Activated CD8-positive, alpha-beta T cell treated with anti-CD3 and anti-CD28 coated beads, Interleukin-2, amount 10 ng/mL, durations not matched to agents 7 days and 5 days (primary cell): ENCODE measurements at places on chromosomes 6 and 20.

DNA sequence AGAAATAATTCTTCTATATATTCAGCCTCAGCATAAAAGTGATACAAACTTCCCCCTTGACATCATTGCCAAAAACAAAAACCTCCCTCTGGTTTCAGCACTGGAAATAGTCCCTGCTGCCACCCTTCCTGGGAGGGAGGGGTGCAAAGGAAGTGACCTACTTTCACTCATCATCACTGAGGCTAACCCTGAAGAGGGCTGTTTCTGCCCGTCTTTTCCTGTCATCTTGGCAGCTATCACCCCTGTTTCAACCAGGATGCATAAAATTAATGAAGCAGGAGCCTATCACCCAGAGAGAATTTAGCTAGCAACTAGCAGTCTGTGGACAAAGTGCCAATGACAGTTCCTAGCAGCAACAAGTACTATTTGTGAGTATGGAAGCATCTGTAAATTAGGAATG, 397.8 kb downstream of the LAMA2 start:
- peak; percentile 52 for DNase-seq

DNA sequence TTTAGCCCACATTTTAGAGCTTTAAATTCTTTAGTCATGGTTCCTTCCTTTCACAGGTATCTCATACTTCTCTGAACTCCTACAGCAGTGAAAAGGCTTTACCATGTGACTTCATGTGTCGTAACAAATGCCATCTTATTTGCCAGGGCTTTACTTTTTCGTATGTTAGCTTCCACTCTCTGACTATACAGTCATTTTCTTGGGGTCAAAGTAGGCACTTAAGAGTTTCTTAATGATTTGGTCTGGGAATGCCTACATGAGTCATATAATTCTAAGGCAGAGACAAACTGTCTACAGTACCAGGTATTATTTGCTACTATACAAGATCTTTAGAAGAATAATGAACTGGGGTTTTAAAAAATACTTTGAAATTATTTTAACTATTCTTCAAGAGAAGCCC, 15.0 kb downstream of the RAB23 start:
- DNase-seq, result no peak

GRCh38 chr6:121482004-121482693, 46.7 kb downstream of the GJA1 start:
- no peak for DNase-seq

- no peak for DNase-seq
Measured at GRCh38 chr20:58629215-58629580, 21.9 kb upstream of the STX16 start.

GRCh38 chr20:25372584-25373336, 17.9 kb downstream of the ABHD12 start:
- DNase-seq, result no peak

DNA sequence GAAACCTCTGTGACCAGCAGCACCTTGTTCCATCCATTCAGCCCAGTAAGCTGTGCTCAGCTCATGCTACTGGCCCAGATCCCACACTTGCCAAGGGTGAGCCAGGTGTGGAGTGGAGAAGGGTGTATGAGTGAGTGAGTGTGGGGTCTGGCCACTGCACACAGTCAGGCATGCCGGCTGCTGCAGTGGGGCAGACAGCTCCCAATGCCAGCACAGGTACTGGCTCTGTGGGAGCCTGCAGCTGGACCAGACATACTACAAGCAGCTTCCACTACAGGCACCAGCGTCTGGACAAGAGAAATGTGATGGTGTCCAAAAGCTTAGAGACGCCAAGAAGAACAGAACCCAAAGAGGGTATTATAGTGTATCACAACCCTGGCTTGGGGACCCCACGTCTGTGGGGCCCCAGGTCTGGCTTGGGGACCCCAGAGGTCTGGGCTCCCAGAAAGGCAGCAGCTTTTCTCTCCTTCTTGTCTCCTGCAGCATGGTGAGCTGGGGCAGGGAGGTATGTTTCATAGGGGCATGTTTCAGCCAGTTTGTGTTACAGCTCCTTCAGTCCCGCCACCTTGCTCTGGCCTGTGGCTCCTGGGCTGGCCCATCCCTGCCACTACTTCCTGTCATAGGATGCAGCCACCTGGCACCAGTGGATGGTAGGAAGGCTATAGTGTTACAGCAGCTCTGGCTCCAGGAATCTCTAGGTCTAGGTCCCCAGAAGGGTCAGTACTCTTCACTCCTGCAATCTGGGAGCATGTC, 152.4 kb upstream of the HSF2 start:
- no peak for DNase-seq

DNA sequence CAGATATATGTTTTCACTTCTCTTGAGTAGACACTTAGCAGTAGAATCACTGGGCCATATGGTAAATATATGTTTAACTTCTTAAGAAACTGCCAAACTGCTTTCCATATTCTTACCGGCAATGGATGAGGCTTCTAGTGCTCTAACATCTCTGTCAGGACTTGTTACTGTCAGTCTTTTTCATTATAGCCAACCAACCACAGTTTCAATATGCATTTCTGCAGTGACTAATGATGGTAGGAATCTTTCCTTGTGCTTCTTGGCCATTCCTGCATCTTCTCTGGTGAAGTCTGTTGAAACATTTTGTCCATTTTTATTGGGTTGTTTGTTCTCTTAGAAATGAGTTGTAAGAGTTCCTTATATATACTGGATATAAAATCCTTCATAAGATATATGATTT, 66.0 kb upstream of the SYNDIG1 start:
- DNase-seq, result no peak

- no peak for DNase-seq
Measured at GRCh38 chr6:47628448-47629272, 69.7 kb upstream of the ADGRF4 start.

DNA sequence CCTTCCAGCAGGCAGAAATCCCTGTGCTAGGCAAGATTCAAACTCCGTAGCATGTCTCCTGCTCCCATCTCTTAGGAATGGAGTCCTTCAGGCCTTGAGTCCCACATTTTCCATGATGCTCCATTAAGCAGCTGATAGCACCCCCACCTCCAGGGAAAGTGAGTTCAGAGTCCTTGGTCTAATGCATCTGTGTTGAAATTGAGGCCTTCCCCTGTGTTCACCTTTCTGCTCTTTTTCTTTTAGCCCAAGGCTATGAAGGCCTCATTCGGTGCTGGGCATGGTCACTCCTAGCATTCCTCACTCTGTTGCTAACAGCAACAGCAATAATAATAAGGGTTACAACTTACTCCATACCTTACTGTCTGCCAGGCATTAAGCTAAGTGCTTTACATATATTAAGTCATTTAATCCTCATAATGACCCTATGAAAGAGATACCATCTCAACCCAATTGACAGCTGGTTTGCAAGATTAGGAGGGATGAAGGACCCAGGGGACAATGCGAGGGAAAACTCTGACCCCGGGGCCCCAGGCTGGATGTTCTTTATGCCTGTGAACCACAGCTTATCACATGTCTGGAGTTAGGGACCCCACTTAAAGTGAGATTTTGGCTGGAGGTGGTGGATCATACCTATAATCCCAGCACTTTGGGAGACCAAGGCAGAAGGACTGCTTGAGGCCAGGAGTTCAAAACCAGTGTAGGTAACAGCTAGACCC, 17.5 kb upstream of the PANK2 start:
- DNase-seq, result no peak

DNA sequence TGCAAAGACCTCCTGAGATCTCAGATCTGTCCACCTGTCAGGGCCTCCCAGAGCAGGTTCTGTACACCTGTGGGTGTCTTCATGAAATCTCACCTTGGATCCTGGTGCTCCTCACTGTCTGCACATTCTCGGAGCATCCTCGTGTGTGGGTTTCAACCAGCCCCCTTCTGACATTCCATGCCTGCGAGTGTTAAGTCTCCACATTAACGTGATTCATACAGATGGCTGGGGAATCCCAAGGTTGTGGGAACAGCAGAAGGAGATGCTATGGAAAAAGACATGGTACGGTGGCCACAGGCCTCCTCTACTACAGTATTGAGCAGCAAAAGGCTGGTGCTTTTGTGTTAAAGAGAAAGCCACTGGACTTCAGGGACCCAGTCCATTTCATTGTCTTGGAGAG, 556.5 kb downstream of the DHX35 start:
- DNase-seq, result no peak

DNA sequence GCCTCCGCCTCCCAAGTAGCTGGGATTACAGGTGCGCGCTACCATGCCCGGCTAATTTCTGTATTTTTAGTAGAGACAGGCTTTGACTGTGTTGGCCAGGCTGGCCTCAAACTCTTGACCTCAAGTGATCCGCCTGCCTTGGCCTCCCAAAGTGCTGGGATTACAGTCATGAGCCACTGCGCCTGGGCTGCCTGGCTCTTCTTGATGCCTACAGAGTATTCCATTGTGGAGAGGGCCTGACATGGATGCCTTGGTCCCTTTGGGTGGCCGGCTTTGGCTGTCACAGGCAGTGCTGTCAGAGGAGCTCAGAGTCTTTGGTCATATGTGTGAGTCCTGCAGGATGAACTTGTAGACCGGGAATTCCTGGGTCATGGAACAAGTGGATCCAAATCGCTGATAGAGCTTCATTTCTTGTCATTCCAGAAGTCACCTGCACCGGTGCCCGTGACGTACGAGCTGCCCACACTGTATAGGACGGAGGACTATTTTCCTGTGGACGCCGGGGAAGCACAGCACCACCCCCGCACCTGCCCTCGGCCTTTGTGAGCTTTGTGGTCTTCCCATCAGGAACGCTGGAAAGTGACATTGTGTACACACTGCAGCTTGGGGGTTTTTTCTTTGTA, 55.1 kb downstream of the ADNP start:
- no peak for DNase-seq

DNA sequence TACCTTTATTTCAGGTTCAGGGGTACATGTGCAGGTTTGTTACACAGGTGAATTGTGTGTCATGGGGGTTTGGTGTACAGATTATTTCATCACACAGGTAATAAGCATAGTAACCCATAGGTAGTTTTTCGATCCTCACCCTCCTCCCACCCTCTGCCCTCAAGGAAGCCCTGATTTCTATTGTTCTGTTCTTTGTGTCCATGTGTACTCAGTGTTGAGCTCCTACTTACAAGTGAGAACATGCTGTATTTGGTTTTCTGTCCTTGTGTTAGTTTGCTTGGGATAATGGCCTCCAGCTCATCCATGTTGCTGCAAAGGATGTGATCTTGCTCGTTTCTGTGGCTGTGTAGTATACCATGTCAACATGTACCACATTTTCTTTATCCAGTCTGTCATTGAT, 66.0 kb downstream of the STK4 start:
- no peak for DNase-seq

DNA sequence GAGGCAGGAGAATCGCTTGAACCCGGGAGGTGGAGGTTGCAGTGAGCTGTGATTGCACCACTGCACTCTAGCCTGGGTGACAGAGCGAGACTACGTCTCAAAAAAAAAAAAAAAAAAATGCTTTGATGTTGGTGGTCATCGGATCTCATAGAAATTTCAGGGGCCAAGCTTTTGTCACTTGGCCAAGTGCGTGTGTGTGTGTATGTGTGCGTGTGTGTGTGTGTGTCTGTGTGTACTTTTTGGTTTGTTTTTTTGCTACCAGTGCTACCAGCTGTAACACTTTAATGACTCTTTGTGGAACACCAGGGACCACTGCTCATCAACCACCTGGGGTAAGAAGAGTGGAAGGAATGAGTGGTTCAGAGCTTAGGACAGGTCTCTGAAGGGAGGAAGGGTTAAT, 49.7 kb downstream of the TRAF3IP2 start:
- no peak for DNase-seq

DNA sequence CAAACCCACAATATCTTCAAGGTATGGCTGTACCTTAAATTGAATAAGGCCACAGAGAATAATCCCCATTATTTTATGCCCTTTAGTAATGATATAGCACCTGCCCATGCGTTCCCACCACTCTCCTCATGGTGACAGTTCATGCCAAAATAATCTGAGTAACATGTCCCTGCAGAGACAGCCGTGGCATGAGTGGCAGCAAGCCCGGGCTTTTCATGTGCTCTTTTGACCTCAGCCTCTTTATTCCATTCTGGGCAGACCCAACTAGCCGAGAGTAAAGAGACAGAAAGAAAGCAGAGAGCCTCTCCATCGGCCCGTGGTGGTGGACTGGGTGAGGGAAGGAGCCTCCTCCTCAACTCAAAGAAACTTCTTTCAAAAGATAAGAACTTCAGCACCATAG, 19.9 kb upstream of the POPDC3 start:
- no peak for DNase-seq

DNA sequence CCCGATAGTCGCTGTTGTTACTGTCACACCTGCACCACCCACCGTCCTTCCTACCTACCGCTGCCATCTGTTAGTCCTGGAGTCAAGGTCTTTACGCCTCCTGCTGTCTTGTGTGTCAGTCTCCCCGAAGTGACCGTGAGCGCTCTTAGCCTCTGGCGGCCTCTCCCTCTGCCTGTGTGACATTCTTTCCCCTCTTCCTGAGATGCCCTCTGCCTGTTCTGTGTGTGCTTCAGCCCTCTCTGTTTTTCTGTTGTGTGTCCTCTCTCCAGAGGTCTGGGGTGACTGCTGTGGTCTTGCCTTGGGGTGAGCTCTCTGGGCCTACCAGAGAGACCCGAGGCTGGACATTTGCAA, 54.9 kb downstream of the TCP11 start:
- DNase-seq, result no peak

- DNase-seq, result no peak
Measured at GRCh38 chr6:126923807-126924206, 194.7 kb upstream of the RSPO3 start.

GRCh38 chr6:131694832-131695426, 6.3 kb downstream of the OR2A4 start:
- peak; percentile 54 for DNase-seq

DNA sequence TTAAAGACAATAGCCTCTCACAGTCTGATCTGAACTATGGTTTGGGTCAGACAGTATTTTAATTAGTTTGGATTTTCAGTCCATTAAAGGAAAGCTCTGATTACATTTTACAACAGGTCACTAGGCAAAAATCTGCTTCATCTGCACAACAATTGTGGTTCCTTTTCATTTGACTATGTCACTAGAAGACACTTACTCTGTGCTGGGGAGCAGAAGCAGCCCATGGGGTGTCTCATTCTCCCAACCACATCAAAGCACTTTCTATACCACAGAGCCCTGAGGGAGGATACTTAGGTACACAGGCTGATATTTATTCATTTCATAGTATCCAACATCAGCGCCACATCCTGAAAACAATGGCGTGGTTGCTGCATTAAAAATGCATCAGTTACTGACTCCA, 36.6 kb upstream of the HDAC2 start:
- peak; percentile 34 for DNase-seq

- DNase-seq, result no peak
Measured at GRCh38 chr20:2299301-2299700, 3.5 kb downstream of the TGM3 start.

- no peak for DNase-seq
Measured at GRCh38 chr20:64177384-64177783, 13.1 kb downstream of the MYT1 start.

DNA sequence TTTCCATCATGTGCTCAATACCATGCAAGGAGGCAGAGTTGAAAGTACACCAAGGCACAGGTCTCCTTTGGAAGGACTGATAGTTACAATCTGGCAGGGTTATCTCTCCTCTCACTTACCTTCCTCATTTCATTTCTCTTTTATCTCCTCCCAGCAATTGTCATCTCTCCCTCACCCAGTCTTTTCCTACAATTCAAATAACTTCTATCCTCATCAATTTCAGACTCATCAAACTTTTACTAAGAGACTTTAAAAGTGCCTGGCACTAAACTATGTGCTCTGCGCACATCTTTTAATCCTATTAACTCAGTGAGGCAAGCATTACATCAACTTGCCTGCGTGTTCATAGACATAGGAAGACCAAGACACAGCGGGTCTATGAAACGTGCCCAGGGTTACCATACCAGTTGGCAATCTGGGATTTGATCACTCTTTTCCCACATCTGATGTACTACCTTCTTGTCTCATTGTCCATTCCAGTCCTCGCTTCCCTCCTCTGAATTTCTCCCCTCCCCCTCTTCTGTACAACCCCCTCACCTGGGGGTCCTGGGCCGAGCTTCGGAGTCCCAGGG, 1.2 kb downstream of the VARS1 start:
- DNase-seq, result no peak
